ENCODE measurements at places on chromosomes 1 and 21.

DNA sequence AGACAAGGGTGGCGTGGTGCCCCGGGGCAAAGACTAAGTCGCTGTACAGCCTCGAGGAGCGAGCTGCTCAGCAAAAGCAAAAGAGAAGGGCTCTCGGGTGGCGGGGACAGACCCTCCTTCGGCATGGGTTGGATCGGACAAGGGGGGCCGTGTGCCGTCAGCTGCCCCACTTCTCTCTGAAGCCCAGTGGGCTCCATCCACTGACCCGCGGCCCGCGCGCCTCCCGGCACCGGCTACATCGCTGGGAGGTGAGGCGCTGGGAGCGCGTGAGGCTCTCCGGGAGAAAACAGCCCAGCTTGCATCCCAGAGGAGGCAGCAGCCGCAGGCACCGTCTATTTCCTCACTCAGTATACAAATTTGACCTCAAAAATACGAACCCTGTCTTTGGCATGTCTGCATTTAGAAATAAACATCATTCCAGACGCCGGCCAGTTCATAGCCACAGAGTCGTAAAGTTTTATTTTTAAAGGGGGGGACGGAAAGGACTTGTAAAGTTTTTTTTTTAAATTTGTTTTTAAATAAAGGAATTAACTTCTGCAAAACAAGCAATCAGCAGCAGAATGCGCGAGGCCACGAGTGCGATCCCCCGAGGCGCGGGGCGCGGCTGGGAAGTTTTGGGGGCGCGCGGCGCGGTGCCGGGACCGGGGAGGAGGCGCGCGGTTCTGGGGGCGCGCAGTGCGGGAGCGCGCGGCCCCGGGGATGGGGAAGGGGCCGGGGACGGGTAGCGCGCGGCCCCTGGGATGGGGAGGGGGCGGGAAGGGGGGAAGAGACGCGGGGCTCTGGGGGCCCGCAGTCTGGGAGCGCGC lies 689 bp upstream of the GPR137B start:
- DNase-seq, result peak; percentile 49

GRCh38 chr1:2348346-2349325 lies 42.7 kb downstream of the MORN1 start:
- DNase-seq, result no peak

GRCh38 chr1:196366817-196367495 lies 241.3 kb downstream of the KCNT2 start:
- no peak for DNase-seq

DNA sequence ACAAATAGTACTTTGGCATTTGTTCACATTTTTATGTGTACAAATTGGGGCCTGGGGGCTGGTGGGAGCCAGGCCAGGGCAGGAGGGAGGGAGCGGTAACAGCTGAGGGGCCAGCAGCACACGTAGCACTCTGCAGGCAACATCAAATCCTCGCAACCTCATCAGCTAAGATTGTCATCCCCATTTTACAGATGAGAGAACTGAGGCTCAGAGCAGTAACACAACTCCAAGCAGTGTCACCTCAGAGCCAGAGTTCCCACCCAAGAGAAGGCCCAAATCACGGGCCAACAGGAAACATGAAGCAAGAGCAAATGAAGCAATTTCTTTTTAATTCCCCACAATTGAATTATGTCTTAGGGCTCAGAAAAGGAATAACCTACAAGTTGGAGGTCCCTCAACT lies 14.1 kb downstream of the IFFO2 start:
- DNase-seq, result no peak

- DNase-seq, result no peak
Measured at GRCh38 chr1:231317306-231318014, 20.2 kb downstream of the EXOC8 start.

DNA sequence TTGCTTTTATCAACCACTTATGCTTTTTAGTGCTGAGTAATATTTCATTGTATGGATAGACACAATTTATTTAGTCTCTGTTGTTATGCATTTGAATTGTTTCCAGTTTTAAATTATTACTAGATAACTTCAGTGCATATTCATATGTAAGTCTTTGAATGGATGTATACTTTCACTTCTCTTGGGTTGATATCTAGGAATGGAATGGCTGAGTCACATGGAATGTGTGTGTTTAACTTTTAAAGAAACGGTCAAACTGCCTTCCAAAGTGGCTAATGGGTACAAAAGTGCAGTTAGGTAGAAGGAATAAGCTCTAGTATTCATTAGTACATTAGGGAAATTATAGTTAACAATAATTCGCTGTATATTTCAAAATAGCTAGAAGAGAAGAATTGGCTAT lies 82.4 kb downstream of the NPHS2 start:
- DNase-seq, result no peak

- DNase-seq, result no peak
Measured at GRCh38 chr1:51915951-51916350, 37.4 kb upstream of the NRDC start.

DNA sequence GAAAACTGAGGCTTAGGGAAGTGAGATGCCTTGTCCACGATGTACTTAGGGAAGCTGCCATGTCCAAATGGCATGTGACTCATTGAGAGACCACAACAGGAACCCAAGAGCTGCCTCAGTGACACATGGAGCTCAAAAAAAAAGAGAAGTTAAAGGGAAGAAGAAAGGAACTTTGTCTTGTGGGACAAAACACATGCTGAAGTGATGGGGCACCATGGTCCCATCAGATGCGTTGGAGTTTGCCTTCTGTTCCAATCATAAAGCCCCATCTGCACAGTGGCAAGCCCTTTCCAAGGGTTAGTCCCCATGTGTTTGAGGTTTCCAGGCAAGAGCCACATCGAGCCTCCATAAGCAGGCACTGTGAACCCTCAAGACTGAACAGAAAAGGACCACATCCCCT lies 8.0 kb downstream of the MED8 start:
- DNase-seq, result no peak

GRCh38 chr21:24716281-24716918 lies 890.9 kb downstream of the MRPL39 start:
- DNase-seq, result no peak

- no peak for DNase-seq
Measured at GRCh38 chr1:219626865-219627264, 14.0 kb upstream of the ZC3H11B start.

- DNase-seq, result no peak
Measured at GRCh38 chr1:23836037-23836436, 10.8 kb upstream of the HMGCL start.

- DNase-seq, result no peak
Measured at GRCh38 chr1:20399196-20399595, 86.8 kb downstream of the CAMK2N1 start.

DNA sequence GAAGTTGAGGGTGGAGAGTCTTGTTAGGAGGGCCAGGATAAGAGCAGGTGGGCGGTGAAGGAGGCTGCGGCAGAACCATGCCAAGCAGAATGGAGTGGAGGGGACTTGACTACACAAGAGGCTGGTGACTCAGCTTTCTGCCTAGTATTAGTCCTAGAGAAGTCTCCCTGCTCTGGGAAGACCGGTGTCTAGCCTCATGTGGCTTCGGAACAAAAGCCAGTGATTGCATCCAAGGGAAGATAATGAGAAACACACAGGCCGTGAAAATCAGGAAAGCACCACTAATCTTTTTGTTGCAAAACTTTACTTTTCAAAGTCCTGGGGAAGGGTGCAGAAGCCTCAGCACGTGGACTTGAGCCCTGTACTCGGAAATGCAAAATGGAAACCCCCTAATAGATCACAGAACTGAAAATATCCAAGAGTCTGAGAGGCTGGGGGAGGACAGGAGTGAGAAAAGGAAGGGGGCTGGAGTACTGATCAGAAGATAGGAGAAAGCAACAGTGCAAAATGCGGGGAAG lies 31.4 kb downstream of the DDR2 start:
- DNase-seq, result no peak

DNA sequence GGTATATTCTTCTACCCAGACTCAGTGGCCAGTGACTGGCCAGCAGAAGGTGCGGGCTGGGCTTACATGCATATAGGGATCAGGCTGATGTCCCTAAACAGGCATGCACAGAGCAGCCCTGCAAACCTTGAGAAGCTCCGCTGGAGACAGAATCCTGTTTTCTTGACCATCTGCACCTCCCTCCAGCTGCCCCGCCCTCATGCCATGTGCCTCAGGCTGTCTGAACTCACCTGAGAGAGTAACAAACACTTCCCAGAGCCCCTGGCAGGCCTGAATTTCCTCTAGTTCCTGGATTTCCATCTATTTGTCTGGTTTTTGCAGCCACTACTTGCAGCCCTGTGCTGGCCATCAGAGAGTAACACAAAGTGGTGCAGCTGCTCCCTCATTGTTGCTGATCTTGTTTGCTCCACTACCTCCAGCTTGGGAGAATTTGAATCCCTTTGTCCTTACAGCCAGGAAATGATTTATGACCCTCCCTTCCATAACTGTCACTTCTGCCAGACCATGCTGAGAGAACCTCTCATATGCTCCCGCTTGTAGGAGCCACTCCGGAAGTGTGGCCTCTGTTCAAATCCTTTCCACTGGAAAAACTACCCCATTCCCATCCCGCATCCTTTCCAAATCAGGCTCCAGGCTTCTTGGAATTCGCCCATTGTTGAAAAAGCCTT lies 113.6 kb downstream of the NMNAT2 start:
- DNase-seq, result no peak

GRCh38 chr1:183282101-183282855 lies 96.2 kb downstream of the LAMC2 start:
- DNase-seq, result no peak

All from endothelial cell (in vitro differentiated cells).